Stimulated activated CD4-positive, alpha-beta T cell treated with anti-CD3 and anti-CD28 coated beads, Interleukin-15, amount 100 ng/mL, for 24 hours (primary cell): ENCODE measurements at places on chromosomes 4 and X.
A peak's percentile ranks its signal among the peaks of the same experiment; 100 is the strongest.

DNA sequence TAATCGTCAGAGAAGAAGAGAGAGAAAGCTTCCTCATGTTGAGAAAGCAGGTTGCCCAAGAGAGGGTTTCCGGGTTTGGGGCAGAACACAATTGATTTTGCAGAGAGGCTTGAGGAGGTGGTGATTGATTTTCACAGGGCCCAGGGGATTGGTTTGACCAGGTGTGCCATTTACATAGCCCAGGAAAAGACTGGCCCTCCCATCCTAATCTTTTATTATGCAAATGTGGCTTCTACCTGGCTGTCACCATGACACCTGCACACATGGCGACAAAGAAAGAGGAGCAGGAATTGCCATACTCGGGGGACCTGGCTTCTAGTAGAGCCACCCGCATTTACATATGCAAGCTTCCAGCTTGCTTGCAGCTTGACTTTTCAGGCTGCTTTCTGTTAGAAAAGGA, 405.3 kb downstream of the PPP4R3C start:
- no peak for DNase-seq

- DNase-seq: peak; percentile 55
Observed at GRCh38 chr4:4386296-4386735, 586 bp upstream of the NSG1 start.

GRCh38 chrX:69264158-69264581, 98.9 kb upstream of the PJA1 start:
- no peak for DNase-seq

- DNase-seq: no peak
Observed at GRCh38 chrX:132853040-132853439, 105.4 kb downstream of the HS6ST2 start.

- no peak for DNase-seq
Observed at GRCh38 chr4:159158083-159158617, 55.3 kb downstream of the RAPGEF2 start.

DNA sequence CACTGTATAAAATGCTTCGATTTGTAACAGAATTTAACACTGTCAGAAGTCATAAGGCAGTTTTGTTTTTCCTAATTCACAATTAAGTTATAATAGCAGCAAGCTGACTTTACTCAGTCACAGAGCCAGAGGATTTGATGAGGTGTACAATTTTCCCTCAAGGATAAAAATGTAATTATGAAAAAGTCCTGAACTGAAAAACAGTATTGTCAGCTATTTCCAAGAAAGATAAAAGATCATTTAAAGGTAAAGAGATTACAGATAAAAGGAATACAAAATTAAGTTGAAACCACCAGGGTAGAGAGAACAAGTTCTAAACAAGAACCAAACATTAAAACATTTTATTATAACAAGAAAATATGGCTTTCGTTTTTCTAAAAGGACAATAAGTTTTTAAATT, 86.8 kb upstream of the ZFP42 start:
- no peak for DNase-seq
